ENCODE measurements at places on chromosomes 1 and 21.
A peak's percentile ranks its signal among the peaks of the same experiment; 100 is the strongest.

DNA sequence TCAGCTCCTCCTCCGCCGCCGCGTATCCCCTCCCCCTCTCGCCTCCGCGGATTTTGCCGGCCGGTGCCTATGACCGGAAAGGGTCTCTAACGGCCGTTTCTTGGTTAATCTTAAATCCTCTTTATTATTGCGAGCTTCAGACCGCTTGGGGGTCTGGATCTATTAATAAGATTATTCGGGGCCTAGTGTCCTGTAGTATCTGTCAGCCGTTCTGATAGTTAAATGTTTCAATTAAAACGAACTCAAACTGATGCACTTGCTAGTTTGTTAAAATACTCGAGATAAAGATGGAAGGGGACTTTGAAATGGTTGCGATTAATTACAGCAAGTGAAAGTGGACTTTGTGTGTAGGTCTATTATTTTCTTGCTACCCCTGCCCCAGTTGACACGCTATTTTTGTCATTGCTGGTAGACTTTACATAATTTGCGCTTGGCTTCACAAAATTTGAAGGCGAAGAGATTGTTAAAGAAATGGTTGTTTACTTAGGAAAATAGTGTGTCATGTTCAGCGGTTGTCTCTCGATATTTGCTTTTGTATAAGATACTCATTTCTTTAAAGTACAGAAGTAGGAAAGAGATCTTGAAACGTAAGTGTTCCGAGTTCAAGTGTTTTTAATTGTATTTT is 779 bp downstream of the SON start:
- DNase-seq = peak; percentile 75

DNA sequence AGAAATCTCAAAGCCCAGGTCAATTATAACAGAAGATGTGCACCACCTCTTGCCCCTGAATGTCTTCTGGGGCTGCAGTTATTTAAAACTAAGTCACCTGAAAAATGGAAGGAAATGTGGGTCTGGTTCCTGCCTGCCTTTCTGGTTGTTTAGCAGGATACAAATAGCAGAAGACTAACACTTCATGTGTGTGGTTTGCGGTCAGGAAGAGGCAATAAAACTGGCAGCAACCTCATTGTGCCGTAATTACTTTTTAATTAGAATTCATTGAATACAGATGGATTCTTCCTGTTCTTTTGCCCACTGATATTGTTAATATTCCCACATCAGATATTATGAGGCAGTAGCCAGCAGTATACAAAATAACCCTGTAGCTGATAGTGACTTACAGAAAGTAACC is 345.7 kb downstream of the ZNF326 start:
- no peak for DNase-seq

DNA sequence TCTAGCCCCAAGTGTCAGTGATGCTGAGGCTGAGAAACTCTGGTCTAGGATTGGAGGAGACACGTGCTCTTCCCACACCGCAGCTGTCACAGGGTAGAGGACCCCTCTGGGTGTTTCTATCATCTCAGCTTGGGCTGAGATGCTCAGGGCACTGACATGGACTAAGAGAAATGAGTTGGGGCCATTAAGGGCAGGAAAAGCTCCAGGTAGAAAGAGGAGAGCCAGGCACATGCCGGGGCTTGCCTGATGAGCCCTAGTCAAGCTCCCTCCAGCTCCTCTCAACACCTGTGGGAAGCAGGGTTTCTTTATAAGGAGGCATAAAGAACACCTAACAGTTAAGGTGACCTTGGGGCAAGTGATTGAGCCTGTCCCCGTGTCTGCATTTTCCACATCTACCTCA is 17.3 kb downstream of the ABCA4 start:
- no peak for DNase-seq

DNA sequence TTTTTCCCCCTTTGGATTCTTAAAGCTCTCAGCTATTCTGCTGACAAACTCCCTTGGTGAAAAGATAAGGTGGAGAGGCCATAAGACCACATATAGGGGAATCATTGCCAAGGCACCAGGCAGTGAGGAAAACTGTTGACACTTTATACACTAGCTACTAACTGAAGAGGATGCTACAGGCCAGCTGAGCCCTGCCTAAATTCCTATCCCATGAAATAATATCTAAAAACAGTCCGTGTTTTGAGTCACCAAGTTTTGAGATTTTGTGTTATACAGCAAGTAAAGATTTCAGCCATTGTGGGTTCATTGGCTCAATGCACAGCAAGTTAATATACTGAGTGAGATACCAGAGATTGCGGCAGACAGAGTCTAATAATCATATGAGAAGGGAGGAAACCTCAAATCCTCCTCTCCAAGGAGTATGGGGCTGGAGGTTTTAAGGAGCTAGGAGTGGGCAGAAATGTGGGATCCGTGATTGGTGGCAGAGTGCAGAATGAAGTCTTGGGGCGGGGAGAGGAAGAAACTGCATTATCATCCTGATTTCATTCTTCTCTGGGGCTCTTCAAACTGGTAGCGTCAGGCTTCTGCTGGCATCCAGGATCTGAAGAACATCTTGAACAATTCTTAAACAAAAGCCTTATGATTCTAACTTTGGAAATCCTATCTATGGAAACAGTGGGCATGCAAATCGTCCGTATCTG is 9.2 kb downstream of the CLDN8 start:
- DNase-seq = no peak
